ENCODE measurements at places on chromosomes 13 and 19.

GRCh38 chr13:19818223-19818842, 35.6 kb upstream of the PSPC1 start:
- DNase-seq, result peak; percentile 2

- DNase-seq, result no peak
Measured at GRCh38 chr13:113785051-113786010, 26.3 kb downstream of the TMEM255B start.

DNA sequence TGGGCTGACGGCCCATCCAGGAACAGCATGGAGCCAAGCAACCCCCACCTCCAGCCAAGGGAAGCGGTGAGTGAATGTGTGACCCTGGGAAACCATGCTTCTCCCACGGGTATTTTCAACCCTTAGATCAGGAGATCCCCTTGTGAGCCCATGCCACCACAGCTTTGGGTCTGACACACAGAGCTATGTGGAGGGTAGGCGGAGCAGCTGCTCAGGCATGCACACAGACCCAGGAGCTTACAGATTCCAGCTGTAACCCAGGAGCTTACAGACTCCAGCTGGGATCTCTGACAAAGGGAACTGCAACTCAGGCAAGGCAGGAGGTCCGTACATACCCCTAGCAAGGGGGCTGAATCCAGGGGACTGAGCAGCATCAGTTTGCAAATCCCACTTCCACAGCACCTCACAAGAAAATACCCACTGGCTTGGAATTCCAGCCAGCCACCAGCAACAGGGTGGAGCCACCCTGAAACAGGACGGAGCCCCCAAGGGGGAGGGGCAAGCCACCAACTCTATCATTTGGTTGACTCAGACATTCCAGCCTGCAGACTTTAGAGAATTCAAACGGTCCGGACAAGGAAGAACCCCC, 40.8 kb upstream of the RFXAP start:
- no peak for DNase-seq

- no peak for DNase-seq
Measured at GRCh38 chr19:16801600-16802013, 27.6 kb upstream of the SIN3B start.

GRCh38 chr19:38664503-38665211, 17.2 kb downstream of the ACTN4 start:
- DNase-seq, result no peak

GRCh38 chr13:107730813-107731212, 484.5 kb downstream of the LIG4 start:
- DNase-seq, result no peak

- DNase-seq, result no peak
Measured at GRCh38 chr13:26095846-26096610, 44.2 kb upstream of the SHISA2 start.

- no peak for DNase-seq
Measured at GRCh38 chr13:51997641-51998330, 13.5 kb downstream of the ATP7B start.

GRCh38 chr13:100637380-100637779, 37.2 kb downstream of the TMTC4 start:
- DNase-seq, result no peak

DNA sequence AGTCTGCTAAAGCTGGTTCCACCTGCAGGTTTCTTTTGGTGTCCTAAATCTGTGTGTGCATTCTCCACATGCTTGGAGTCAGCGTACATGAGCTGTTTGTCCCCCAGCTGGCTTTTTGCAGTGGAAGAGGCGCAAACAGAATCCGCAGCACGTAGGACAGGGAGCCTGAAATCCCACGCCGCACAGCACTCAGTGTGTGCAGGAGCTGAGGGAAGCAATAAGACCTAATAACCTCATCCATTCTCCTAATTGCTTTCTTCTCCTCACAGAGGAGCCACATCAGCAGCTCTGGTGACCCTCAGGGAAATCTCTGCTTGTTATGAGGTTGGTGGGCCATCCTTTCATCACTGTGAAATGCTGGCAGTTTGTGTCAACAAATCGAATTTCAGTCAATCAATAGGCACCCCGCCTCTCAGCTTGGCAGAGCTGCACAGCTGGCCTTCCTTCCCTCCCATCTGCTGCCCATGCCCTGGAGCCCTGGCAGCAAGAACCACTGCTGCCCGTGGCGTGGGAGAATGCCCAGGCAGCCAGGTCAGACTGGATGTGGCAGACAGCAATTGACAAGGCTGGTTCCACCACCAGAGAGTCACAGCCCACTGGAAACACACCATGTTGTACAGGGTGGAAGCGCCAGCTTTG, 136.7 kb downstream of the ZDHHC20 start:
- DNase-seq, result peak; percentile 29

- no peak for DNase-seq
Measured at GRCh38 chr19:51090471-51090870, 7.8 kb upstream of the KLK14 start.
